ENCODE measurements at places on chromosomes 5 and 9.

DNA sequence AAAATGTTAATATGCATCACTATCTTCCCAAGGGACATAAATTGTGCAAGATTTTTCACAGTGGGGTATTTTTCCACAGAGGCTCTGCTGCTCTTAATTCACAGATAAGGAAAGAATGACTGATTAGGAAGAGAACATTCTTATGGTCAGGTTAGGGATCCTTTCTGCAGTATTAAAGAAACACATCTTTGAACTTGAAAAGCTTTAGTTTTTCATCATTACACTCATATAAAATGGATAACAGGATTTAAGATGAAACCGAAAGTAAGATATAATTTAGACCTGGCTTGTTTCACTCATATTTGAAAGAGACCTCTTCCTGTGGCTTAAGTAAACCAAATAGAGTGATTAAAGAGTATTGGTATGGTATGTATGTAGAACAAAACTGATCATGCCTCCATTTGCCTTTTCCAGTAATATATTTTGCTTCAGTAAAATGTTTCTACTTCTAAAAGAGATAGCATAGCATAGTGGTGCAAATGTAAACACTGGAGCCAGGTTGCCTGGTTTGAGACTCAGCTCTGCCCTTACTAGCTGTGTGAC is 160.0 kb downstream of the PRR16 start:
- no peak for DNase-seq

DNA sequence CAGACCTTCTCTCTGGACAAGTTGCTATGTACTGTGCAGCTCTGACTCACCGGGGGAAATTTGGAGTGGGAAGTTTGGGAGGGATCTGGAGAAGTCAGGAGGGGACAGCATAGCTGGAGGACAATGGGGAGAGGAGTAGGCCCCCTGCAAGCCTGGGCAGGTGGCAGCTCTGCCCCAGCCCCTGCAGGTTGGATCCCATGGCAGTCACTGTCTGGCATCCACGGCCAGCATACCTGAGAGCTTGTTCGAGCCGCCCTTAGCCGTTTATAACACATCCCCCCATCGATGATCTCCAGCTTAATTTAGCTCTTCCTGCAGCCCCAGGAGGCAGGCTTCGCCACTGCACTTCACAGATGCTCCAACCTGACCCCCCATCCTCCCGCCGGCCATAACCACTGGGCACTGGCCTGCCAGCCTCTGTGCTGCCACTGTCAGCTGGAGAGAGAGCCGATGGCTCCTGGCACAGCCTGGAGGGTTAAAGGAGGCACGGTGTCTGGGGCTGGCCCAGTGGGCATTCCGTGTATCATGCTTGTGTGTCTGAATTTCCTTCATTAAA is 57.7 kb upstream of the RNU6ATAC start:
- DNase-seq = no peak

DNA sequence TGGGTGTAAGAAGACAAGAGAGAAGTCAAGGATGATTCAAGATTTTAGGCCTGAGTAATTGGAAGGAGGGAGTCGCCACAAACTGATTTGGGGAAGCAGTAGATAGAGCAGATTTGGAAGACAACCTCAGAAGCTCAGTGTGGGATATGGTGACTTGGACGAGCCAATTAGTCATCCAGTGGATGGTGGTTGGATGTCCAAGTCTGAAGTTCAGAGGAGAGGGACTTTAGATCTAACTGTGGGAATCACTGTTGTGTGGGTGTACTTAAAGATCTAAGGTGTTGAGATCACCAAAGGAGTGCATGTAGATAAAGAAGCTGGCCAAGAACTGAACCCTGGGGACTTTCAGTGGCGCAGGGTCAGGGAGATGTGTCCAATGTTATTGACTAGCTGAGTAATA is 2.2 kb downstream of the IDNK start:
- DNase-seq = no peak

GRCh38 chr5:123807177-123807945 is 295.4 kb downstream of the CSNK1G3 start:
- DNase-seq = no peak

DNA sequence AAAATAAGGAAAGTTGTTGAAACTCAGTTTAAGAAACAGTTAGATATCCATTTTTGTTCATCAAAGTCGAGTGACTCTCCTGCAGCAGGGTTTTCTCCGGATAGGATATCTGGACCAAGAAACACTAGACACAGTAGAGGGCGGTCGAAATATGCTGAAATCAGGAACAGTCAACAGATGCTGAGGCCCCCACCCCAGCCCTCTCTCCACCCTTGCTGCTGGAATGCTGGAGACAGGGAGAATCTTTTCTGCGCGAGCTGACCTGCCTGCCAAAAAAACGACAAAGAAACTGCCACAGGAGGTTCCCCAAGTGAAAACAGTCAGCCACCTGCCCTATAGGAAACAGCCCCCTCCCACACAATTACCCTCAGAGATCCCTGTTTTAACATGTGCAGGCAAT is 4.3 kb upstream of the IL13 start:
- DNase-seq = no peak

GRCh38 chr9:131099102-131099606 is 2.8 kb downstream of the AIF1L start:
- no peak for DNase-seq

DNA sequence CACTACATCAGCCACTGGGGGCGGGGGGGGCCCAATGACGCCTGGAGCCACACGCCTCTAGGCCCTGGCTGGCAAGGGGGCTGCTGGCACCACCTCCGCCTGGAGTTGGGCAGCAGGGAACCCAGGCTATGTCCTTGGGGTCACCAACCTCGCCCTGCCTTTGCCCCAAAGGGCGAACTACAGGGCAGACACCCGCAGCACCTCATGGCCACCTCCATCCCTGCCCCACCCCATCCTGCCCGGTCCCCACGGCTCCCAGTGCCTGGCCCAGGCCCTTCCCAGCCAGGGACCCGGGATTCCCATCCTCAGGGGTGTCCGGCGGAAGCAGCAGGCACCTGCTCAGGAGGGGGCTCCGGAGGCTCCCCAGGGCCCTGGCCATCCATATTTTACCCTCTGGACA is 37.0 kb downstream of the NACC2 start:
- no peak for DNase-seq

DNA sequence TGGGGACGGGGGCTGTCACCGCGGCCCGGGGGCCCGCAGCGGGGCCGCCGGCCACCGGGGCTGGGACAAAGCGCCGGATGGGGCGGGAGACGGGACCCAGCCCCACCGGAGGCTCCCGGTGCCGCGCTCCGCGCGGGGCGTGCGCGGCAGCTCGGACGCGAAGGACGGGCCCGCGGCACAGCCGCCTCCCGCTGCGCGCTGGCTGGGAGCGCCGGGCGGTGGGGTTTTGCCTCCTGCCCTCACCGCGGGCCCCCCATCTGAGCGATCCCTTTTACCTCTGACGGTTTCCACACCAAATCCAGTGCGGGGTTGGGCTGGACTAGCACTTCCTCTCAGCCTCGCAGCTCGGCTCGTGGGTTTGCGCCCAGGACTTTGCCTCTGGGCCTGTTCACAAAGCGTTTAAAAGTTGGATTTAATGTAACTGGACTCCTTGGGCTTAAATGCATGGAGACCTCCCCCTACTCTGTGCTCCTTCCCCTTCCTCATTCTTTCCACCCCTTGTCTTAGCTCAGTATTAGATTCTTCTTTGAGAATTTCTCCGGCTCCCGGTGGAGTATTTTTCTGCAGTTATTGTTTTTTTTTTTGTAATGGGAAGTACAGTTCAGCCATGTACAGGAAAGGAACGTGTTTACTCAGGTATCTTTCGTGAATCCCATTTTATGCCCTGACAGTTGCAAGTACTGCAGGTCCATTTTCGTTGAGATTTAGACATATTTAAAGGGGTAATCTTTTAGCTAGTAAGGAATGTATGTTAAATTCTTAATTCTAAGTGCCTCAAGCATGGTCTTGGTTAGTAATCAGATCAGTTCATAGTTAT is 691 bp downstream of the FCHO2 start:
- DNase-seq = peak; percentile 16

DNA sequence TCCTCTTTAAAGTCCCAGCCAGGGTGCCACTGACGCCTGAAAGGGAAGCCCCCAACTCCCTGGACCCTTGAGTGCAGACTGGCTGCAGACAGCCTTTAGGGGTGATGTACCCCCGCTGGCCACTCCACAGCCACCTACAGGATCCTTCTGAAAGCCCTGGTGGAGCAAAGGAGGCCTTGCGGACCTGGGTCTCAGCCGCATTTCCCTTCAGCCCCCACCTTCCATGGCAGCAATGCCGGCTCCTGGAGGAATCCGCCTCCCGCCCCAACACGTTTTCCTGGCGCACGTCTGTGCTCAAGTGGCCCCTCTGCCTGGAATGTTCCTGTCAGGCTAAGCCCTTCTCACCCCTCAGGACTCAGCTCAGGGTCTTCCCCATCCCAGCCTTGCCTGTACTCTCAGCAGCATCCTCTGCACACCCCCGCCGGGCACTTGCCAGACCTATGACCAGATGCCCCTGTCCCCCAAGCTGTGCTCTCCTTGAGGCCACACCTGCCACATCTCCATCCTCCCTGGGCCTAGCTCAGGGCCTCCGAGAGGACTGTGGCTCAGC is 134.1 kb upstream of the RAPGEF1 start:
- DNase-seq = no peak

DNA sequence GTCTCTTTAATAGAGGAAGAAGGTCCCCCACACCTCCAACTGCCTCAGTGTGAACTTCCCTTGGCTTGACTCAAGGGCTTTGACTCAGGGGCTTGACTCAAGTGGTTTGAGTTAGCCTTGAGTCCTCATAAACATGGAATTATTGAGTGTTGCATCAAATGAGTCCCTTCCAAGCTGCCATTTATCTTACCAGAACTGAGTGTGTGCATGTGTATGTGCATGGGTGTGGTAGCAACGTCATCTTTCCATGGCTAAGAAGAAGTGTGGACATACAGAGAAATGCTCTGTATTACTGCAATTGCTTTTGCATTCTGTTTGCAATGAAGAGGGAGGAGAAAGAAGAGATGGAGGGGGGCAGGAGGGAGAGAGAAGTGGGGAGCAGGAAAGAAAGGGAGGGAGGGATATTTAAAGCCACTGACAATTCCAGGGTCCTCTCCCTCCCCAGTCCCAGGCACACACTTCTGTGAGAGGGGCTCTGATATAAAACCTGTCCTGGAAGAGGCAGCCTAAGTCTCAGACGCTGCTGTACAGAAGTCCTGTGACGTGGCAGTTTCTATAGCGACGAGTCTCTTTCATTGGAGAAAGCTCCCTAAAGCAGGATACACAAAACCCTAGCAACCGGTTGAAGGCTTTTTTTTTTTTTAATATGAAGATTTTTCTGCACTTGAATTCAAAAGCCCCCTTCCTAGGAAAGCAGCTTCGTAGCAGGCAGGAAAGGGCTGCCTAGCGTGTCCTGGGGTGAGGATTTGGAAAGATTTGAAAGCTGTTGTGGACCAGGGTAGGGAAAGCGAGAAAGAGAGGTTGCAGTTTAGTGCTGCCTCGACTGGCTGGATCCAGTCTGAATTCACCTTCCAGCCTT is 93.3 kb upstream of the MAP1B start:
- no peak for DNase-seq

Measured in activated CD4-positive, alpha-beta T cell treated with anti-CD3 and anti-CD28 coated beads, Interleukin-10, Interleukin-2, amounts not matched to agents 100 ng/mL and 50 ng/mL, durations not matched to agents 16 hours and 8 hours (primary cell).